ENCODE measurements at places on chromosomes 6 and 20. TPM values are rescaled to one million over a fixed set of nuclear protein-coding genes. Genes with fewer than 3 reads are reported as not detected.

LGSN gene
- total RNA-seq, result not detected

CDH26 gene
- 0.63 TPM for total RNA-seq

XKR7 gene
- not detected for total RNA-seq

COL12A1 gene
- total RNA-seq, result 13.0 TPM

CDKN1A gene
- total RNA-seq, result 96.9 TPM

- DNase-seq, result no peak
Observed at GRCh38 chr6:141451511-141452353, 681.0 kb upstream of the GJE1 start.

DNA sequence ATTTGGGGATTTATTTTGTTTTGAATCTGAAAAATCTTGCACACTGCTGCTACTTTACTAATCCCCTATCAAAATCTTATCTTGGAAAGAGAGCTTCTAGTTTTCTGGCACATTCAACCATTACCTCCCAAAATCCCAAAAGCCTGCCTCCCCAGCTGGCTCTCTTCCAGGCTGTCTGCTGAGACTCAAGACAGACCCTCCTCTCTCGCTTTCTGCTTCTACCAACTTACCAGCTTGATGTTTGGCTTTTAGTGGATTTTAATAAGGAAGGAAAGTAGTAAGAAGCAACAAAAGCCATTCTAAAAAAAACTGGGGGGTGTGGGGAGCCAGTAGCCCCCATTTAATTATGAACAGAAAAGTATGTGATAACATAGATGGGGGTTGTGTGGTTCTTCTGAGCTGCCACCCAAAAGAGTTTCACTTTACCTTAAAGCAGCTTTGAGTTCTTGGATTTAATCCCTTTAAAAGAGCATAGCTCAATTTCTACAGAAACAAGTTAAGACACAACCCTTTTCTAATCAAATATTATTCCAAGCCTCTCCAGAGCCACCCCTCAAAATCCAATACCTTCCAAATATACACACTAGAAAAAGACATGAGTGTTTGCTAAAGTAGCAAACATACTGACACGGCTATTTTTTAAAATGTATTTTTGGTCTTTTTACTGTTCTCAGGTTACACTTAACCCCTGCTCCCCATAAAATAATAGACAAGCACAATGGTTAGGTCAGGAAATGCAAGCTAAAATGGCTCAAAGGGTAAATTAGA, 71.7 kb downstream of the ATP9A start:
- no peak for DNase-seq

DNA sequence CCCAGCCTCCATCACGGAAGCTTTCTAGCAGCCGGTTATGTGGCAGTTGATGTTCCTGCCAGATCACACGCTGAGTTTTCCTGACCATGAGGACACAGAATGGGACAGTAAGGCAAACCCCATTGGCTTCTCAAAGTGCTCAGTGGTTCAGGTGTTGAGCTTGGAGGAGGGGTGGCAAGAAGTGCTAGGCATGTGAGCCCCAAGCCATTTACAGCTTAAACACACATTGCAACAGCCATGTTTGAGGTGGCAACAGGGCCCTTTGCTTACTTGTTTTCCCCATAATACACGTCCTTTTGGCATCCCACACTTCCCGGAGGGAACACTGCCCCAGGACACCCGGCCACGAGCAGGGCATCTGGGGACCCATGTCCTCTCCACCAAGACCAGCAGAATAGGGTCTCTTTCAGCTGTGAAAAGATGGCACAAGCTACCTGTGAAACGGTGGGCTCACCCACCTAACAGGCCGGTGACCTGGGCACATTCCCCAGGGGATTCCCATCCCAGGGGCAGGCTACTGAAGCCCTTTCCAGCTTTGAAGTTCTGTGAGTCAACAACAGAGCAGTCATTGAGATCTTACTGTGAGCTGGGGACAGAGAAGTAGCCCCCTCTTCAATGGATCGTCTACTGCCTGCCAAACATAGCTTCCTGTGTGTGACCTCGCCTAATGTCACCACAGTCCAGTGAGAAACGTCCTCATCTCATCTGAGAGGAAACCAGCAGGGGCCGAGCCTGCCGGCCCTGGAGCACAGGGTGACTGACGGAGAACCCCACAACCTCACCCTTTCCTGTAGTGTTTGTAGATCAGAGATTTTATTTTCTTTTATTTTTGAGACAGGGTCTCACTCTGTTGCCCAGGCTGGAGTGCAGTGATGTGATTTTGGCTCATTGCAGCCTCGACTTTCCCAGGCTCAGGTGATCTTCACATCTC, 4.0 kb upstream of the TLDC2 start:
- no peak for DNase-seq

DNA sequence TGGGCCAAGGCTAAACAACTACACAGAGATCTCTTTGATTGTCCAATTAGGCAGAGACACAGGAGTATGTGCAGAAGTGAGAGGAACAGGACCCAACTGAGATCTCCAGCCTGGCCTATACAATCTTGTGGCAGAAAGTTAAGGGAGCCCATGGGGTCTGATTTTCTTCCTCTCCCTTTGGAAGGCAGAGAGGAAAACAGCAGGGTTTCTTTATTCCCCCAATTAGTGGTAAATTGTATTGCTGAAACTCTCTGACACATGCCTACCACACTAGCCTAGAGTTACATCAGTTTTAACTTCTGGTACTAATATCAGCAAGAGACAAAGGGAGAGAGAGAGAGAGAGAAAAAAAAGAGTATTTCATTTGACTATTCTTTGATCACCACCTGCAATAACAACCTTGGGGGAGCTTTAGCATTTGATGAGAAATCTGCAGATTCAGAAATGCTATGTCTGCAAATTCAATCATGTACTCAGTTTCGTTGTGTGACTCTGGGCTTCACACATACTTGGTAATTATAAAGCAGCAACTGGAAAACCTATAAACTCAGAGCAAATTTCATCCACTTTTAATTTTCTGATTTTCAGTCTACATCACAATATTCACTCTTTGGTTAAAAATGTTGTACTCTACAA, 260.3 kb upstream of the SPTLC3 start:
- no peak for DNase-seq

GRCh38 chr20:45408646-45409213, 641 bp downstream of the DBNDD2 start:
- peak; percentile 38 for DNase-seq

DNA sequence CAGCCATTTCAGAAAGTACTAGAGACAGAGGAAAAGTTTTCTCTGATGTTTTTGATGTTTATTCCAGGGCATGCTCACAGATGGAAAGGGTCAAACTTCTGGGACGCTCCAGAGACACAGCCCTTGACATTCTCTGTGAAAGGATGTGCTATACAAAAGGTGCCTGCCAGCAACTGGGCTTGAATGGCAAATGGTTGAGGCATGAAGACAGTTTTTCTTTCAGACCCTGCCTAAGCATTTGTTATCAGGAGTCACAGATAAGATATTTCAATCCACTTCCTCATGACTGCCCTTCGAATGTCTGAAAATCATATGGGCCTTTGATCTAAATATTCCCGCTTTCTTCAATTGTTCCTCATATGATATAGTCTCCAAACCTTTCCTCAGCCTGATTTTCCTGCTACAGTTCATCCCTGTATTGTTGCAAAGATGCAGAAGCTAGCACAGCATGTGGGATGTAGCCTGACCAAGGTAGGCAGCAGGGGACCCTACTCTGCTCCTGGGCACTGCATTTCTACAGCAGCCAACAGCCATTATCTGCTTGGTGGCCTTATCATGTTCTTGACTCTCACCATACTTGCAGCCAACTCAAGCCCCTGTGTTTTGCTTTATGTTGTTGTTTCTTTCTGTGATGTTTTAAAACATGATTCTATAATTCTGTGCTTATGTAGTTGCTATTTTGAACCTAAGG, 14.6 kb upstream of the TXLNB start:
- DNase-seq, result no peak

DNA sequence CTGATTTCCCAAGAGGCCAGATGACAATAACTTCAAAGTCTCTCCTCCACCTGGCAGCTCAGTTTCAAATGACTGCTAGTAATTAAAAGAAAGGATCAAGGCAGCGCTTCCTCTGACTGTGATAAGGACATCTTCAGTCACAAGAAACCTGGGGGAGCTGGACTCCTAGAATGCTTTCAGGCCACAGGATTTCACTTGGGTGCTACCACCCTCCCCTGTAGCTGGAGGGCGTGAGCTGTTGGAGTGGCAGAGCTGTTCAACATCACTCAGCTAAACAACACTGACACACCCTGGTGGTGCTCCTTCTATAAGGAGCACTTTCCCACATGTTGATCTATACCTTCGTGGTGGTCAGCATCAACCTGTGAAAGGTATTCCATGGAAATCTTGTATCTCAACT, 2.2 kb upstream of the CNR1 start:
- no peak for DNase-seq

GRCh38 chr20:49338061-49338460, 60.2 kb upstream of the ZNFX1 start:
- DNase-seq, result no peak

GRCh38 chr6:138541823-138542481, 42.7 kb upstream of the NHSL1 start:
- DNase-seq, result no peak

DNA sequence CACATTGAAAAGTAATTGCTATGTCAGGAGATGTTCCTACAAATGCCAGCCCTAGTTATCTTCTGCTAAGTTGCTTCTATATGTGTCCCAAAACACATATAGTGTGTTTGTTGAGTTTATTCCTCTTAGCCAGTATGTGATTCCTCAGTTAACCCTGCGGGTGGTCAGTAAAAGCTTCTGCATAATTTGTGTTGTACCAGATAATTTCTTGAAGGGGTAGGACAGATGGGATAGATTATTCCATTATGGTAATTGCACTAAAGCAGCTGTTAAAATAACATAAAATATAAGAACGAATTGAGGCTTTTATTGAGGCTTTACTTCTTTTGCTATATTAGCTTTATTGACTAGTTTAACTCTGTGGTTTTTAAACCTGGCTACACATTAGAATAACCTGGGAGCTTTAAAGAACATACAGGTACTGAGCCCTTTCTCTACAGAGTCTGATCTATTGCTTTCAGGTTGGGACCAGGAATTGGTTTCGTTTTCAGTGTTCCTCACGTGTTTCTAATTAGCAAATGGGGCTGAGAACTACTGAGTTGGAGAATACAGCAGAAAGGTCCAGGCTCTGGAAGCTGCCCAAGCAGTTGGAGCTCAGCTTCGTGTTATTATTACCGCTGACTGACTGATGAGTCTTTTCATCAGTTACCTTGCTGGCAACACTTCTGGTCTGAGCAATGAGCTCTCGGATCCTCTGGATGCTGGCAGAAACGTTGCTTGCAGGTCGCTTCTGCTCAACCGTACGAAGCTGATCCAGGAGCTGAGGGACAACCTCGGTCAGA, 56.9 kb downstream of the FAM229B start:
- no peak for DNase-seq

DNA sequence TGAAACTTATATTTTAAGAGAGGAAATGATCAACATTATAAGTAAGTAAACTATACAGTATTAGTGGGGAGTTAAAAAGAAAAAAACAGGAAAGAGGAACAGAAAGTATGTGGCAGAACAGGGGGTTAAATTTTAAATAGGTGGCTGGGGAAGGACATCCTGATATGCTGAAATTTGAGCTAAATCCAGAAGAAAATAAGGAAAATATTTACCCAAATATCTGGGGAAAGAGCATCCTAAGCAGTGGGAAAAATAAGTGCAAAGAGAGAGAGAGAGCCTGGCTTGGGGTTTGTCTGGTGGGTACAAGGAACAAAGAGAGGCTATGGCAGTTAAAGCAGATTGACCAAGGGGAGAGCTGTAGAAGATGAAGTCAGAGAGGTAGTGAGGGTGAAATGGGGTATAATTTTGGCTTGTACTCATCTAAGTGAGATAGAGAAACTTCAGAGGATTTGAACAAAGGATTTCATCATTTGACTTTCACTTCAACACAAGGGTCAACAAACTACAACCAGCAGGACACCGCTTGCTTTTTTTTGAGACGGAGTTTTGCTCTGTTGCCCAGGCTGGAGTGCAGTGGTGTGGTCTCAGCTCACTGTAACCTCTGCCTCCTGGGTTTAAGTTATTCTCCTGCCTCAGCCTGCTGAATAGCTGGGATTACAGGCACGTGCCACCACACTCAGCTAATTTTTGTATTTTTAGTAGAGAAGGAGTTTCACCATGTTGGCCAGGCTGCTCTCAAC, 328.4 kb upstream of the CNR1 start:
- no peak for DNase-seq

- no peak for DNase-seq
Observed at GRCh38 chr20:57135875-57136274, 130.6 kb downstream of the BMP7 start.

- no peak for DNase-seq
Observed at GRCh38 chr20:46631874-46632446, 19.3 kb downstream of the SLC13A3 start.

DNA sequence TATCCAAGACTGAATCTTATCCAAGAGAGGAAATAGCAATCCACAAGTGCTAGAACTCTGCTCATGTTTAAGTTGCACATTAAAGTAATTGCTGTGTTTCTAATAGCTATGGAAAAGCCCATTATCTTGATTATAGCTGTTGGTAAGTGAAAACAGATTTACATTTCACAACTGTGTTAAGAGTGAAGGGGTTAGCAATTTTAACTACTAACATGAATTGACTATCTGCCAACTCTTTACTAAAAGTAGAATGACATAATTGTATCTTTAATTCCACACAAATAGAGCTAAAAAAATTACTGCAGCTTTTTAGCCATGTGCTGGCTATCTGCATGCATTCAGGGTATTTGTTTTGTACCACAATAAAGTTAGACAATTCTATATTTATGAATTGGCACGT, 277.9 kb upstream of the IRAK1BP1 start:
- no peak for DNase-seq

- DNase-seq, result no peak
Observed at GRCh38 chr6:19536838-19537237, 300.3 kb upstream of the ID4 start.

- DNase-seq, result no peak
Observed at GRCh38 chr6:85010865-85011264, 246.5 kb upstream of the TBX18 start.

All from heart left ventricle (tissue), 16 donors.